CD4-positive, alpha-beta T cell treated with Interleukin-6 at 100 ng/mL for 8 hours (primary cell): ENCODE measurements at places on chromosomes 12 and 14.

GRCh38 chr14:50830932-50831725, at the start of gene NIN:
TSS of gene NIN (minus strand) at chr14:50831162. CDS start at chr14:50822056, 9,106 bp downstream.
- peak; percentile 62 for DNase-seq

DNA sequence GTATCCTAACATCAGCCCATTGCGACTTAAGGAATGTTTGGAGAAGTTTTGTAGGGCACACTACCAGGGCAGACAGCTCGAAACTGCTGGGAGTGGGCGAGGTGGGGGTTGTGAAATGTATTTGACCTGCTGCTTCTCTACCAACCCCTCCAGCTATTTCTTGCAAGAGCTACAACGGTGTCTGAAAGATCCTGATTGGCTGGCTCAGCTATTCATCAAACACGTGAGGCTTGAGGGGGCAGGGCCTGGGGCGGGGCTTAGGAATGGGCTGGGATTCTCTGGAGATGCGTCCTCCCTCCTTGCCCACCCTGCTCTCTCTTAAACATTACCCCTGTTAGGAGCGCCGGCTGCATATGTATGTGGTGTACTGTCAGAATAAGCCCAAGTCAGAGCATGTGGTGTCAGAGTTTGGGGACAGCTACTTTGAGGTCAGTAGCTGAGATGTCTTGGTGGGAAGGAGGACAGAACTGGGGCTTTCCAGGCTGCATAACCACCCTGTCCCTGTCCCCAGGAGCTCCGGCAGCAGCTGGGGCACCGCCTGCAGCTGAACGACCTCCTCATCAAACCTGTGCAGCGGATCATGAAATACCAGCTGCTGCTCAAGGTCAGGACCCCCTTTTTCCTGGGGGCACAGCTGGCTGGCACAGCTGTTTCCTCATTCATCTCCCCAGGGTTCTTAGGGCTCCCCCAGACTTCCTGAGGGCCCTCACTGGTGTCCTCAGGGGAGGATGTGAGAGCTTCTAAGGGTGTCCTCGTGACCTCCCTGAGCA, 3.1 kb downstream of the ARHGEF25 start:
- DNase-seq = no peak

- DNase-seq = no peak
Measured at GRCh38 chr14:77902811-77903210, 102.9 kb downstream of the ADCK1 start.

DNA sequence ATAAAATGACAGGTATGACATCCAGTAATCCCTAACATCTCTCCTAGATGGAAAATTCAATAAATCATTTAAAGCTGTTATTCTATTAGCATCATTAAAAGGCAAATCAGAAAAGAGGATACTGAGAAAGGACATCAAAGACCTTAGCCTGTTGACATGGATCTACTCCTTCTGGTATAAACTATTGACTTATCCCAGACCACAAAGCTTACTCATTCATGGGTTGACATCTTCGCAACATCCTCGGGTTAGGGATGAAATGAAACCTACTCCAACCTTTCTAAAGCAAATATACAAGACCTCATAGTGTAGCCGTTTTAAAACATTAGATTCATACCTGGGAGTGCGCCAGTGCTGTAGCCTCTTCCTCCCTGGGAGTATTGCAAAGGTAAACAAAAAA, 191.5 kb upstream of the BTG1 start:
- DNase-seq = no peak

DNA sequence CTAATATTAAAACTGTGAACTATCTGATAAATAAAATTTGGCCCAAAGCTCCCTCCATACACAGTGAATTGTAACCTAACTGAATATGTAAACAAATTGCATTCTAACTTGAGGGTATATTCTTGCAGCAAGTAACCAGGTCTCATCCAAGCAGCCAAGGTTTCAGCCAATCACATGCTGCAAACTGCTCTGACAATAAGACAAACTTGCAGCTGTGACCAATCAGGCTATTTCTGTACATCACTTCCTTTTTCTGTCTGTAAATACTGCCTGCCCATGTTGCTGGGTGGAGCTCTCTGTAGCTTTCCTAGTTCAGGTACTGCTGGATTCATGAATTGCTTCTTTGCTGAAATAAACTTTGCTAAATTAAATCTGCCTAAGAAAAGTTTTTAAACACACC, 499.0 kb downstream of the GALC start:
- no peak for DNase-seq

DNA sequence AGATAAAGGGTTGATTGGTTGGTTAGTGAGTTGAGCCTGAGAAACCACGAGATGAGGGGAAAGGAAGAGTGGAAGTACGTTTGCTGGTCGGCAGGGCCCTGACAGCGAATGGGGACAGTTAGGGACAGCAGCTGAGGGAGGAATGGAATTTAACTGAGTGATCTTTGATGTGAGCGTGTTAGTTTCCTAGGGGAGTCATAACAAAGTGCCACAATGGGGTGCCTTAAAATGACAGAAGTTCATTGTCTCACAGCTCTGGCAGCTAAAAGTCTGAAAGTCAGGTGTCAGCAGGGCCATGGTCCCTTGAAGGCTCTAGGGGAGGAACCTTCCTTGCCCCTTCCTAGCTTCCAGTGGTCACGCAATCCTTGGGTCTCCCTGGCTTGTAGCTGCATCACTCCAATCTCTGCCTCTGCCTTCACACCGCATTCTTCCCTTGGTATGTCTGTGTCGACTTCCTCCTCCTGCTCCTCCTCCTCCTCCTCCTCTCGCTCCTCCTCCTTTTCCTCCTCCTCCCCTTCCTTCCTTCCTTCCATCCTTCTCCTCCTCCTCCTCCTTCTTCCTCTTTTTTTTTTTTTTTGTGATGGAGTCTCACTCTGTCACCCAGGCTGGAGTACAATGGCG, 26.0 kb upstream of the RIN3 start:
- DNase-seq = no peak

- no peak for DNase-seq
Measured at GRCh38 chr14:52879958-52880357, 70.9 kb downstream of the FERMT2 start.
